ENCODE measurements at places on chromosomes 11 and 22. TPM values are rescaled to one million over a fixed set of nuclear protein-coding genes. Genes with fewer than 3 reads are reported as not detected.

DNA sequence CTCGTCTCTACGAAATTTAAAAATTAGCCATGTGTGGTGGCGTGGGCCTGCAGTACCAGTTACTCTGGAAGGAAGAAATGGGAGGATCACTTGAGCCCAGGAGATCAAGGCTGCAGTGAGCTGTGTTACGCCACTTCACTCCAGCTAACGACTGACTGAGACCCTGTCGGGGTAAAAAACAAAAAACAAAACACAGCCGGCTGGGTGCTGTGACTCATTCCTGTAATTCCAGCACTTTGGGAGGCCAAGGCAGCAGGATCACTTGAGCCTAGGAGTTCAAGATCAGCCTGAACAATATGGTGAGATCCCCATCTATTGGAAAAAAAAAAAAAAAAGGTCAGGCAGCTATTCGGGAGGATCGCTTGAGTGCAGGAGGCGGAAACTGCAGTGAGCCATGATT, 2.4 kb downstream of the PAFAH1B2 start:
- H3K36me3 ChIP-seq = peaks cover 21% of the 10 kb centered on the region
- no peaks in the 10 kb centered on the region for H3K27me3 ChIP-seq
- peaks cover 57% of the 10 kb centered on the region for H3K4me1 ChIP-seq
- H3K27ac ChIP-seq = peak overlapping the region; percentile 42
- peak overlapping the region; percentile 100 for H3K4me3 ChIP-seq
- DNase-seq = no peak

The OR5P2 gene
- not detected for total RNA-seq

GRCh38 chr11:96199563-96200025, 143.4 kb downstream of the MAML2 start:
- H3K4me1 ChIP-seq = peaks cover 97% of the 10 kb centered on the region
- peaks cover 37% of the 10 kb centered on the region for H3K36me3 ChIP-seq
- H3K27ac ChIP-seq = peak overlapping the region; percentile 100
- peak overlapping the region; percentile 87 for H3K4me3 ChIP-seq

GRCh38 chr11:18366286-18366685, 28.1 kb upstream of the LDHA start:
- no peaks in the 10 kb centered on the region for H3K27me3 ChIP-seq
- H3K27ac ChIP-seq = peak overlapping the region; percentile 42
- H3K4me3 ChIP-seq = no peak overlapping the region
- H3K4me1 ChIP-seq = peaks cover 4% of the 10 kb centered on the region
- no peaks in the 10 kb centered on the region for H3K36me3 ChIP-seq
- no peak for DNase-seq

- H3K36me3 ChIP-seq = peaks cover 27% of the 10 kb centered on the region
- peaks cover 67% of the 10 kb centered on the region for H3K4me1 ChIP-seq
- DNase-seq = no peak
- H3K4me3 ChIP-seq = no peak overlapping the region
- H3K27ac ChIP-seq = no peak overlapping the region
- no peaks in the 10 kb centered on the region for H3K27me3 ChIP-seq
These were observed 4.7 kb downstream of the TRIM44 start for GRCh38 chr11:35667257-35667656.

DNA sequence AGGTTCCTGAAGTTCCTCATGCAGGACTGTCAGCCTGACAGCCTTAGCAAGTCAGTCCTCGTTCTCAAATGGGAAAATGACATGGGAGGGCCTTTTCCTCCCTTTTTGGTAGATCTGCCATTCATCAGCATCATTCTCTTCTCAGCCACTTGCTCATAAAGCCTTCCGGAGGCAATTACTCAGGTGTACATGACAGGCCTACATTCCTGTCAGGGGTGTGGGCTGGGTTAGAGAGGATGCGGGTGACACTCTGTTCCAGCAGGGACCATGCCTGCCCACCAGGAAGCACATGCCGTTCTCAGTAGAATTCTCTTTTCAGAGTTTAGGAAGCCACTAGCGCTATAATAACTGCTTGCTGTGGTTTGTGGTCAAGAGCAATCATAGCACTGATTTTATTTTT, 24.2 kb upstream of the ANKK1 start:
- no peak overlapping the region for H3K4me3 ChIP-seq
- no peak for DNase-seq
- H3K4me1 ChIP-seq = peaks cover 23% of the 10 kb centered on the region
- no peak overlapping the region for H3K27ac ChIP-seq

DNA sequence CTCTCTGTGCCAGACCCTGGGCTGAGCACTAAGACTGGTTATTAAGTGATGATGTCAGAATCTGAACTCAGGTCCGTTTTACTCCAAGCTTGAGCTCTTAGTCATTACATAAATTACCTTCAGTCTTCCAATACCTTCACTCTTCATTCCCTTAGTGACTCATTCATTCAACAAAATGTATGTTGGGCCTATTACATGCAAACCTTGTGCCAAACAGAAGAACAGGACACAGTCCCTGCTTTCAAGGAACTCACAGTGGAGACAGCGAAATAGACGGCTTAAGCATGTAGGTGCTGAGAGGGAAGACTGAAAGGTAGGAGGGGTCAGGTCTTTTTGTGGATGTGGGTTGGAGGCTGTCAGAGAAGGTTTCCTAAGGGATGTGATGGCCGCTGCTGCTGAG, 3.3 kb downstream of the KCTD14 start:
- H3K4me1 ChIP-seq = peaks cover 8% of the 10 kb centered on the region
- no peaks in the 10 kb centered on the region for H3K36me3 ChIP-seq
- H3K27ac ChIP-seq = no peak overlapping the region

The PLAAT4 gene
- 60.6 TPM for total RNA-seq

GRCh38 chr11:106477776-106478175, 400.3 kb downstream of the AASDHPPT start:
- H3K27me3 ChIP-seq = no peaks in the 10 kb centered on the region
- no peak overlapping the region for H3K4me3 ChIP-seq
- no peaks in the 10 kb centered on the region for H3K4me1 ChIP-seq
- H3K36me3 ChIP-seq = no peaks in the 10 kb centered on the region
- no peak for DNase-seq

- no peaks in the 10 kb centered on the region for H3K27me3 ChIP-seq
- no peaks in the 10 kb centered on the region for H3K4me1 ChIP-seq
- H3K4me3 ChIP-seq = no peak overlapping the region
- no peak overlapping the region for H3K27ac ChIP-seq
- H3K36me3 ChIP-seq = no peaks in the 10 kb centered on the region
These were observed 78.0 kb downstream of the TSPAN18 start for GRCh38 chr11:44804449-44805437.

GRCh38 chr22:22884010-22884887, 3.4 kb upstream of the IGLL5 start:
- DNase-seq = peak; percentile 72
- no peak overlapping the region for H3K27ac ChIP-seq
- no peaks in the 10 kb centered on the region for H3K36me3 ChIP-seq
- peaks cover 28% of the 10 kb centered on the region for H3K27me3 ChIP-seq
- H3K4me3 ChIP-seq = no peak overlapping the region
- peaks cover 14% of the 10 kb centered on the region for H3K4me1 ChIP-seq

GRCh38 chr11:63869683-63870082, 30.8 kb downstream of the MARK2 start:
- H3K27ac ChIP-seq = peak overlapping the region; percentile 31
- DNase-seq = no peak
- H3K27me3 ChIP-seq = no peaks in the 10 kb centered on the region
- peaks cover 9% of the 10 kb centered on the region for H3K36me3 ChIP-seq

- H3K27ac ChIP-seq = no peak overlapping the region
- no peaks in the 10 kb centered on the region for H3K36me3 ChIP-seq
- no peaks in the 10 kb centered on the region for H3K4me1 ChIP-seq
- H3K27me3 ChIP-seq = no peaks in the 10 kb centered on the region
These were observed 203.7 kb downstream of the PGR start for GRCh38 chr11:100925935-100926334.

The GANAB gene
- total RNA-seq = 312 TPM

The LMNTD2 gene
- 5.5 TPM for total RNA-seq

DNA sequence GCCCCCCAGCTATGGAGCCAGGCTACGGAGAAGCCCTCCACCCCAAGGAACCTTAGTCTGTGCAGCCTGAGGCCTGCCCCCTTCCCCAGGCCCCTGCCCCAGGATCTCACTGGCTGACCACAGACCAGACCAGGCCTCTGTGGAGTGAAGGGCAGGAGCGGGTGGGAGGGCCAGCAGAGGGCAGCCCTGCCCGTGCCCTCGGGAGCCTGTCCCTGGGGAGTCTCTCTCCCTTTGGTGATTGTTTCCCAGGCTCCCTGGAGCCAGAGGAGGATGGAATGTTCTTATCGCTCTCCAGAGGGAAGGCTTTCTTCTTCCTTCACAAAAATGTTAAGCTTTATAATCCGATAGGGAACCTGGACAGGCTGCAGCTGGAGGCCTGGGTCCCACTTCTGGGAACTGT, 455.3 kb downstream of the SOX6 start:
- H3K27ac ChIP-seq = no peak overlapping the region
- H3K4me3 ChIP-seq = no peak overlapping the region
- H3K36me3 ChIP-seq = no peaks in the 10 kb centered on the region
- DNase-seq = no peak
- no peaks in the 10 kb centered on the region for H3K4me1 ChIP-seq

GRCh38 chr22:29128891-29129807, 56.3 kb downstream of the KREMEN1 start:
- no peaks in the 10 kb centered on the region for H3K4me1 ChIP-seq
- H3K27me3 ChIP-seq = peaks cover under 1% of the 10 kb centered on the region
- H3K36me3 ChIP-seq = no peaks in the 10 kb centered on the region
- no peak overlapping the region for H3K27ac ChIP-seq

DNA sequence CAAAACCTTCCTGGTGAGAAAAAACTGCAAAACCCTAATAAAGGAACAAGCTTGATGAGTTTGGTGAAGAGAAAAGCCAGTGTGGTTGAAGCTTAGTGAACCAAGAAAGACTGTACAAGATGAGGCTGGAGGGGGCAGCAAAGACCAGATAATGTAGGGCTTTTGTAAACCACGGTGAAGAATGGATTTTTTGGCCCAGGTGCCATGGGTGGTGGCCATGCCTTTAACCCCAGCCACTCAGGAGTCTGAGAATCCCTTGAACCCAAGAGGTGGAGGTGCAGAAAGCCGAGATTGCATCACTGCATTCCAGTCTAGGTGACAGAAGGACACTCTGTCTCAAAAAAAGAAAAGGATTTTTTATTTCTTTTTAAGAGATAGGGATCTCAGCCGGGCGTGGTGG, 5.0 kb upstream of the ZDHHC5 start:
- no peak overlapping the region for H3K4me3 ChIP-seq
- no peak for DNase-seq
- H3K27ac ChIP-seq = peak overlapping the region; percentile 3
- H3K27me3 ChIP-seq = no peaks in the 10 kb centered on the region
- peaks cover 4% of the 10 kb centered on the region for H3K36me3 ChIP-seq

The SERPIND1 gene
- not detected for total RNA-seq

DNA sequence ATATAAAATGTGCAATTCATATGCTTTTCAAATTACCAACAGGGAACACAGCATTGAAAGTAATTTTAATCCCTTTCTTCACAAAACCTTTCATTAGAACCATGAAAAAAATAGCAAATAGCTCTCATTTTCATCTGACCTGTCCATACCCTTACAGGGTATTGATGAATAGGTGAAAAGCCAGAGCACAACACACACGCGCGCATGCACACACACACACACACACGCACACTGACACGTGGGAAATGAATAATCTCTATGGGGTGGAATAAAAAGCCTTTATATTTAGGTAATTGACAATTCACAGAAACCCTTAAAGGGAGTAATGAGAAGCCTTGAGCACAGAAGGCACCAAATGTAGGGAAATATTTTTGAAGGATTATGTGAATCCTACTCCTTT, 76.2 kb upstream of the POU2AF2 start:
- H3K36me3 ChIP-seq = no peaks in the 10 kb centered on the region
- no peak overlapping the region for H3K4me3 ChIP-seq
- H3K27ac ChIP-seq = no peak overlapping the region
- H3K4me1 ChIP-seq = no peaks in the 10 kb centered on the region

DNA sequence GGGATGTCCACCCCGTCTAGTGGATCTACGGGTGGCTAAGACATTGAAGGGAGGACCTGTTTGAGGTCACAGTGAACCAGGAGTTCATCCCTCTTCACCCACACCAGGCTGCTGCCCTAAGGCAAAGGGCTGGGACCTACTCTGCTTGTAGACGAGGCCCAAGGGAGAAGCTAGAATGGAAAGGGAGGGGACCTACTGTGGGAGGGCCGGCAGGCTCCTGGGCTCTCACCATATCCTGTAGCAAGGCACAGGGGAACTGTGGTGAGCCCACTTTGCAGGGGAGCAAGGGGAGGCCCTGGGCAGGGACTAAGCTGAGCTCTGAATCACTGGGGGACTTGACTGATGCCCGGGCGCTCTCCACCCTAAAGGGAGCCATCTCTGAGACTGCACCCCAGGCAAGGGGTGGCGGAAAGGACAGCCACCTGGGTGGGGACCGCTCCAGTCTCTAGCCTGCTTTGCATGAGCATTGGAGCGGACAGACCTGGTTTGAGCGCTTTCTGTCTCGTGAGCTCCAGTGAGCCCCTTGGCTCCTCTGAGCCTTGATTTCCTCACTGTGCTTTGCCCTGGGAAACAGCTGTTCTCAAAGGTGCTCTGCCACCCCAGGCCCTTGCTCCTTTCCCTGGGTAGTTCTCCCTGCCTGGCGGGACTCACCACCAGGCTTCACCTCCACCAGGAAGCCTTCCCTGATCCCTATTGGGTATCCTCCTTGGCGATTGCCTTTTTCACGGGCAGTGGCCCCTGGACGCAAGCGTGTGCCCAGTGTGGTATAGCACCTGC, 24.2 kb downstream of the PARVG start:
- no peak for DNase-seq
- peaks cover 13% of the 10 kb centered on the region for H3K36me3 ChIP-seq
- H3K4me3 ChIP-seq = no peak overlapping the region
- no peaks in the 10 kb centered on the region for H3K4me1 ChIP-seq
- H3K27ac ChIP-seq = no peak overlapping the region

GRCh38 chr22:25101501-25101900, 98.2 kb upstream of the CRYBB3 start:
- no peak for DNase-seq
- H3K36me3 ChIP-seq = no peaks in the 10 kb centered on the region
- no peak overlapping the region for H3K27ac ChIP-seq
- H3K4me3 ChIP-seq = no peak overlapping the region

The MAFF gene
- total RNA-seq = 20.3 TPM

DNA sequence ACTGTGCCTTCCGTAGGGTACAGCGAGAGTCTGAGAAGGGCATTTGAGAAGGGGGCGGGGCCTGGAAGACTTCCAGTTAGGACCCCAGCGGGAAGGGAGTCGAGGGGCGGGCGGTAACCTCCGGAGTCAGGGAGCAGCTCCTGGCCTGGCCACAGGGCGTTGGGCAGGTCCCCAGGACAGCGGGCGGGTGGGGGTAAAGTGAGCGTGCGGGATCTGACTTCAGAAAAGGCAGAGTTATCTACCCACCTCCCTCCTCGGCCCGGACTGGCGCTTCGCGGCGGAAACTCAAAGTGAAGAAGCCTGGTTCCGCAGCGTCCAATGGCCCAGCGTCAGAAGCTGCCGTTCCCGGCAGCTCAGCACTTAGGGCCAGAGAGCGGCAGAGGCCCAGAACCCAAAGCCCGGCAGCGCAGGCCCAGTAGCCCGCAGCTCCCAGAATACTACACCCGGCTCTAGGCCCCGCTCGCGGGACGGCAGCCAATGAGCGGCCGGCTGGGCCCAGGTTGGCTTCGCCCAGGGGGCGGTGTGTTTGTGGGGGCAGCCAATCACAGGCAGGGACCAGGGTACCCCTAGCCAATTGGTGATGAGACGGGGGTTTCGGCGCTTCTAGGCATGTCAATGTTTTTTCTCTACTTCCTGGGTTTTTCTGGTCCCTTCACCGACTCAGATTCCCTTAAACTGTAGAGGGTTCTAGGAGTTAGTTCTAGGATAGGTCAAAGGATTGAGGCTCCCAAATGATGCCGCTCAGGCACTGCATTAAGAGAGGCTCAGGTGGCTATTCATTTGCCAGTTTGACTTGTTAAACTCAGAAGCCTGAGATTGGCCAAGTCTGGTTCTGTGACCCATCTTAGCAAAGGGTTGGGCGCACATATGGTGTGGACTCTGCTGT, at the start of gene TRIM68:
Gene TRIM68, minus strand, starts transcription at position 451 of the 886 bp plus-strand sequence. CDS start 2,727 bp downstream, outside the sequence.
- DNase-seq = peak; percentile 97
- peak within 1 kb of the TSS; percentile 98 for H3K27ac ChIP-seq
- H3K4me1 ChIP-seq = peaks cover 45% of the 10 kb centered on the region
- H3K4me3 ChIP-seq = peak within 1 kb of the TSS; percentile 94

The TMEM25 gene
- total RNA-seq = 18.1 TPM
